SJCRH30 (cell line): ENCODE measurements at places on chromosomes 3 and 15.

- DNase-seq, result no peak
These were observed 29.3 kb downstream of the PIAS1 start for GRCh38 chr15:68083463-68083862.

DNA sequence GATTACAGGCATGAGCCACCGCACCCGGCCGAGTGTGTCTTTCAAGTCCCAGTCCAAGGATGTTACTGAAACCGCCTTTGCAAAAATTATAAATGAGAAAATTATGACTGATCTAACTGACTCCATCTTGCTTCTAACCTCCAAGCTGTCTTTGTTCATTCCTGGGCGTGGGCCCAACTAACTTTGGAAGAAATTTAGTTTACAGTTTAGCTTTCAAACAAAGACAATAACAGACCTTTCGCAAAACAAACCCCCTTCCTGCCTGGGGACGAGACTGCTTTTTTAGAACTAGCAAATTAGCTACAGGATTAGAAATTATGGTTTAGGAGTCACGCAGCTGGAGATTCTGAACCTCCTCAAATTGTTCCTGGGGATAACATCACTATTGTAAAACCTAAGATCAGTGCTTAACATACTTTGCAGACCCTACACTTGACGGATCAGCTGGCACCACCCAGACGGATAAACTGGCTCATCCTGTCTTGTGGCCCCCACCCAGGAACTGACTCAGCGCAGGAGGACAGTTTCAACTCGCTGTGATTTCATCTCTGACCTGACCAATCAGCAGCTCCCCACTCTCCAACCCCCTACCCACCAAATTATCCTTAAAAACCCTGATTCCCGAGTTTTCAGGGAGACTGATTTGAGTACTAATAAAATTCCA, 23.8 kb downstream of the NANOGP8 start:
- no peak for DNase-seq

DNA sequence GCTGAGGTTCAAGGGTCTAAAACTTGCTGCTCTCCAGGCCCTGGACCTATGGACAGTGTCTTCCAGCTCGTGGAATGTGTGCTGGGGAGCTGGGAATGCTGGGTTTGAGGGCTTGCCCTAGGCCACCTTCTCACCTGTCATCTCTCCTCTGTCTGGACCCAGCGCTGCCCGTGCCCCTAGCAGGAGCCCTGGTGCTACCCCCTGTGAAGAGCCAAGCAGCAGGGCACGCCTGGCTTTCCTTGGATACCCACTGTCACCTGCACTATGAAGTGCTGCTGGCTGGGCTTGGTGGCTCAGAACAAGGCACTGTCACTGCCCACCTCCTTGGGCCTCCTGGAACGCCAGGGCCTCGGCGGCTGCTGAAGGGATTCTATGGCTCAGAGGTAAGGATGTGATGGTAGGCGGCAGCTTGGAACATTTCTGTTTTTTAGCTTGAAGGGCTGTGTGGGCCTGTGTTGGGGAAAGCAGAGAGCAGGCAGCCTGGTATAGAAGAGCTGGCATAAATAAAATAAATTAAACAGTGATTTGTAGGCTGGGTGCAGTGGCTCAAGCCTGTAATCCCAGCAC, 5.1 kb downstream of the CHRD start:
- no peak for DNase-seq

DNA sequence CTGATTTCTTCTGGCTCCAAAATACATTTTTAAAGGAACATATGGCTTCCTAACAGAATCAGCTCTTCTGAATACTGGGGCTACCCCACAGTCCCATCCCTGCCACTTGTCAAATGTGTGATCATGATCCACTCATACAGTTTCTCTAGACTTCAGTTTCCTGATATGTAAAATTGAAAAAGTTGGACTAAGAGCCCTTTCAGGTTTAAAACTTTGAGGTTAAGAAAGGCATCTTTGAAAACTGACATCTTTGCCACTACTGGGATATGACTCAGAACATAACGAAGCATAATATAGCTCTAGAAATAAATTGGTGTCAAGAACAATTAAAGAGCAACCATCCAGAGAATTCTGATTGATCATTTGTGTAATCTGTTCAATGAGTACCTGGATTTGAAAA, 248.3 kb downstream of the IL5RA start:
- DNase-seq, result no peak

- DNase-seq, result no peak
These were observed 170.3 kb upstream of the CGNL1 start for GRCh38 chr15:57205996-57206395.

- no peak for DNase-seq
These were observed 36.2 kb downstream of the NGLY1 start for GRCh38 chr3:25747033-25747432.

DNA sequence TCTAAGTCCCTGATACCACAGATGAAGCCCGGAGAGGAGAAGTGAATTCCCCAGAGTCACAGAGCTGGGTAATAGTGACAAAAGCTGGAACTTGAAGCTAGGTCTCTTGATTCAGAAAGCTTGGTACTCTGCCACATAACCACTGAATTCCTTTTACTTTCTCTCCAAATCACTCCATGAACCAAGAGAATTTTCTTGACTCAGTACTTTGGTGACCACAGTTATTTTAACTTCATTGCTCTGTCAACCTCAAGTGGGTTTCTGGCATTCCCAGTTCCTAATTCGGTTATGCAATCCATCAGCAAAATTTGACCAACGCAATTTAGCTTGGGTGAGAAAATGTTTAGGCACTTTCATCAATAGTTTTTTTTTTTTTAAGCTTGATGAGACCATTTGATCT, 61.0 kb upstream of the PPARG start:
- no peak for DNase-seq

DNA sequence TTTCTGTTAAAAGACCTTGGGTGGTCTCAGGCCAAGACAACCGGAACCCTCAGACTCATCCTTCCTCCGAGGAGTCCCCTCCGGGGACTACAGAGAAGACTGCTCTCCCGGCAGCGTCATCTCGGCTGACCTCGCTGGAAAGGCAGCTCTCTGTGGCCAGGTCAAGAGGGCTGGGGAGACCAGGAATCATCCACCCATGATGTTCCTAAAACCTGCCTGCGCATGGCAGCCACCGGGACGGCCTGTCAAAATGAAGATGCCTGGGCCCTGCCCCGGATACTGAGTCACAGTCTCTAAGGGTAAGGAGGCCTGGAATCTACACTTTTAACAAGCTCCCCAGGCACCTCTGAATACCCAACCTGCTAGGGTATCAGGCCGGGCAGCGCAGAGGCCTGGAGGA, 78.6 kb downstream of the RPN1 start:
- DNase-seq, result no peak

DNA sequence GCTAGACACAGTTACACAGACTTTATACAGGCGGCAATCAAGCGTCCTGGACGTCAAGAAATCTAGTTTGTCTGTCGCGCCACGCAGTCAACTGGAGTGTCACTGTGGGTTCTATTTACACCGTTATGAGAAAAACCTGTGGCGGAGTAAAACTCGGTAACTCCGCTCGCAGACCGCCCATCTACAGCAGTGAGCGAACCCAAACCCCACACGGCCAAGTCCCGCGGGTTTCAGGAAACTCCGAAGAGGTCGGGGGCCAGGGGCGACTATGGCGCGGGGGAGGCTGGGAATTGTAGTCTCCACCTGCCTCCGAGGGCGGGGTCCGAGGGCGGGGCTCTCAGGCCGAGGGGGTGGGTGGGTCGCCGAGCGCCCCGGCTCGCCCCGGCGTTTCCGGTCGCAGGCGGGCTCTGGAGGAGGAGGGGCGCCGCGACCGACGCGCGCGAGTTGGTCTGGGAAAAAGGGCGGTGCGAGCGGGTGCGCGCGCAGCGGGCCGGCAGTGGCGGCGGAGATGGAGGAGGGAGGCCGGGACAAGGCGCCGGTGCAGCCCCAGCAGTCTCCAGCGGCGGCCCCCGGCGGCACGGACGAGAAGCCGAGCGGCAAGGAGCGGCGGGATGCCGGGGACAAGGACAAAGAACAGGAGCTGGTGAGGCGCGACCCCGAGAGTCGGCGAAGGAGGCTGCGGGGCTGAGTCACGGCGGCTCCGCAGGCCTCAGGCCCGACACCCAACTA, at the start of gene PSMD2:
Gene PSMD2 (plus strand): TSS at position 483 of the 729 bp plus-strand sequence. CDS start 26 bp downstream, at position 509.
- DNase-seq, result peak; percentile 96

GRCh38 chr15:82805994-82806406, at the start of gene FSD2:
Gene FSD2 (minus strand): TSS chr15:82806069. CDS start chr15:82787390, 18,679 bp downstream.
- DNase-seq, result peak; percentile 49
